ENCODE measurements at places on chromosomes 4 and X.
A peak's percentile ranks its signal among the peaks of the same experiment; 100 is the strongest.

GRCh38 chrX:119870626-119871131, 854 bp downstream of the RNF113A start:
- DNase-seq, result peak; percentile 40

DNA sequence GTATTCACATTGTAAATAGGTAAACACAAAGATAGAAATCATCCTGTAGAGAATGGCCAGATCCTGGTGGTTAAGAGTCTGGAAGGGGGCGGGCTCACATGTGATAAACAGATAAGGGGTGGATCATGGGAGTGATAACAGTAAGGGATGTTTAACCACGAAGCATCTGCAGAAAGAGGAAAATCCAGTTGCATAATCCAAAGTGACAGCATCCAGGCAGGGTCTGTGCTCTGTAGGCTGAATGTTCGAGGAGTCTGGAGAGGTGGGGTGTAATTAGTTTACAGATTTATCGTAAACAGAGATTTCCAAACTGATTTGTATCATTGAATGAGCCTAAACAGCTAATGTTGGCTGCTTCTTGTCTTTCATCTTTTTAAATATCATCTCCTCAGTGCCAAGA, 1009.8 kb upstream of the SLIT2 start:
- DNase-seq, result no peak

DNA sequence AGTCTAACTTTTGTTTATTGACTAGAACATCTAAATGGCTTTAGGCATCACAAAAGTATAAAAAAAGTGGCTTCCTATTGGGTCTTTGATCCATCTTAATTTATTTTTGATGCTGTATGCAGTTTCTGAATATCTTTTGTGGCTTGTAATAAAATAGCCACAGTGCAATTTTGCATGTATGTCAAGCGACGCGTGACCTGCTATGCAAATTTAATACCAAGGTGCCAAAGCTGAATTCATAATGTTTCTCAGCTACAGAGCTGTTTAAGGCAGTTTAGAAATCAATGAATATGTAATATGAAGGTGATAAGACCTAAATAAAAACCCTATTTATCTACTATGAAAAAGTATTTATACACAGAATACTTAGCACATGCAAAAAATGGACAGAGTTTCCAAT, 197.8 kb downstream of the AFF2 start:
- no peak for DNase-seq

GRCh38 chrX:150572206-150572605, 3.8 kb downstream of the MTM1 start:
- DNase-seq, result no peak

- no peak for DNase-seq
Measured at GRCh38 chrX:31435592-31435991, 363.8 kb upstream of the FTHL17 start.

- DNase-seq, result peak; percentile 3
Measured at GRCh38 chrX:56726605-56727004, 2.4 kb upstream of the NBDY start.

DNA sequence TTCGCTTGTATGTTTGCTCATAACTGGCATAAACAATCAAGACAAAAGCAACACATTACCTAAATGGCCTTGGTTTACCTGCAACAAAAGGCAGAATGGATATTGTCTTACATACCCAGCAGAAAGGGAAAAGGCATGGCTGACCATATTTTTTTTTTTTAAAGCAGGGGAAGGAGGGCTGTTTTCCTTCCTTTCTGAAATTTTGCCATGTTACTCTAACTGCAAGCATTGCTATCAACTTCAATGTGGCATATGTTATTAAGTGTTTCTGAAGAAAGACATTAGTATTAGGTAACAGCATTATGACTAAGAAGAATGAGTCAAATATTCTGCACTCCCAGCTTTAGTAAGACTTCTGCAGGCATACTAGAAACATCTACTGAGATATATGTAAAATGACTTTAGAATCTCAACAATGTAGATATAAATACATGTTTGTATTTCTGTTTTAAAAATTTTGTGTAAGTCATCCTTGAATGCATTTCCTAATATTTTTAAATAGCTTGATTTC, 512.6 kb upstream of the FAM241A start:
- DNase-seq, result no peak

Data from stimulated activated CD4-positive, alpha-beta T cell treated with anti-CD3 and anti-CD28 coated beads, Interleukin-15, amount 100 ng/mL, for 24 hours (primary cell).